ENCODE measurements at places on chromosomes 2 and 18.

- peak; percentile 2 for DNase-seq
These were observed 483.8 kb downstream of the GALR1 start for GRCh38 chr18:77733292-77733903.

GRCh38 chr18:62715436-62715758 is at the start of gene PHLPP1:
TSS of gene PHLPP1 (plus strand) at chr18:62715541. CDS start at chr18:62715684, 143 bp downstream.
- DNase-seq, result no peak

- DNase-seq, result no peak
These were observed 5.0 kb upstream of the MYO5B start for GRCh38 chr18:50199921-50200320.

GRCh38 chr2:69436596-69436937 is 668 bp downstream of the NFU1 start:
- DNase-seq, result no peak

DNA sequence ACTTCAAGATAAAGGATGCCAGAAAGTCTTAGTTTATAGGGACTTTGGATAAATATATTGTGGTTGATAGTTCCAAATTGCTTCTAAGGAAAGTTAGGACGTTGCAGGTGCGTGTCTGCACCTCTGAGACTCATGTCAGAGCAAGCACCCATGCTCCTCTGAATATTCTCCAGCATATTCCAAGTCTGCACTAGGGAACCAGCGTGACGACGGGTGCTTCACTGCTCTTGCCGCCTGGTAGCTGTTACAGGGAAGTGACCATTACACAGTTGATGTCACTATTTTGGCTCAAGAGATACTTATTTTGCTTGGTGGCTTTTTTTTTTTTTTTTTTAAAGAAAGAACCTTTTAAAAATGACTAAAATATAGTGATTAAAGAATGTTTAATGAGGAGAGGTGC is 35.6 kb downstream of the GATA6 start:
- no peak for DNase-seq

- DNase-seq, result no peak
These were observed 120.8 kb upstream of the STK17B start for GRCh38 chr2:196291873-196292800.

GRCh38 chr2:50963734-50964133 is 68.2 kb downstream of the NRXN1 start:
- DNase-seq, result peak; percentile 23

DNA sequence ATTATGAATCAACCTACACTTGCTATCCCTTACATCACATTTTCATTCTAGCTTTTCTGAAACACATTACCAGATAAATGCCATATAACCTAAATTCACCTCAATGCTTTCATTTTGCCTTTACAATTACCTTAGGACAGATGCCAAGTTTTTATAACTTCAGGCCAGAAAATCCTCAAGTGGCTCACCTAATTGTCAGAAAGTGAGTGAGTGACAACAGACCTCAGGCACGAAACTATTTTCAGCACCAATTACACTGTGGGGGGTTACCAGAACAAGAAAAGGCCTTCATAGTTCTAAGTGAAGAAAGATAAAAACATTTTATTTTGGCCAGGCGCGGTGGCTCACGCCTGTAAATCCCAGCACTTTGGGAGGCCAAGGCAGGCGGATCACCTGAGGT is 52.3 kb upstream of the ST8SIA5 start:
- DNase-seq, result no peak

- DNase-seq, result no peak
These were observed 87.8 kb downstream of the DDX1 start for GRCh38 chr2:15679386-15679924.

- DNase-seq, result no peak
These were observed 8.1 kb upstream of the CCL20 start for GRCh38 chr2:227805578-227805977.

DNA sequence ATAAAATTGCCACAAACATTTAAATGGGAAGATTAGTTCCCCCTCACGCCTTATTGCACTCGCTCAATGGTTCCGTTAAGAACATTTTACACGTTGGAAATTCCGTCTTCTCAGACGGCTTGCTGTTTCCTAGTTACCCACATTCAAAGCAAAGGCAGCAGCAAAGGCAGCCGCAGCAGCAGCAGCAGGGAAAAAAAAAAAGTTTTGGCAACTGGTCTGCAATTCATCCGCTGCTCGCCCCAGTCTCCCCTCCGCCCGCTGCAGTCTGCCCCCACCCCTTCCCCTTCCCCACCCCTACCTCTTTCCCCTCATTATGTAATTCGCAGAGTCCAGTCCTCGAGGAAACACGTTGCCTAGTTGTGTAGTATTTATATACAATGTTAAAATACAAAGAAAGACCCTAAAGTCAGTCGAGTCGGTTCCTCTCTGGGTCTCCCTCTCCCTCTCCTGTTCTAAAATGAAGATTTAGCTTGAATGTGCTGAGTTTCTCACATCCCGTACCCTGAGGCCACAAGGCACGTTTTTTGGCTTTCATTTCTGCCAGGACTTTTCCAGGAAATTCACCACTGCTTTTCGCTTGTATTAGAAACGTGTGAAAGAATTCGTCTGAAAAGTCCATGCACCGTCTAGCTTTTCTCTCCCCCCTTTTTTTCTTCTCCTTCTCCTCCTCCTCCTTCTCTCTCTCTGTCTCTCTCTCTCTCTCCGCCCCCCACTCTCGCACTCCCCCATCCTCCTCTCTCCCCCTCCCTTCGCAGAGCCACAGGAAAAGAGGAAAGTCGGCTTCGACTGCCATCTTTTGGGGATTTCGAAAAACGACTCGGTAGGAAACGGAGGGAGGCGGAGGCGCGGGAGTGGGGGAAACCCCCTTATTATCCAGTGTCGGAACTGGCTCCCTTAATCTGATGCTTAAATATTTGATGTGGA is 140.0 kb downstream of the MEIS1 start:
- no peak for DNase-seq

DNA sequence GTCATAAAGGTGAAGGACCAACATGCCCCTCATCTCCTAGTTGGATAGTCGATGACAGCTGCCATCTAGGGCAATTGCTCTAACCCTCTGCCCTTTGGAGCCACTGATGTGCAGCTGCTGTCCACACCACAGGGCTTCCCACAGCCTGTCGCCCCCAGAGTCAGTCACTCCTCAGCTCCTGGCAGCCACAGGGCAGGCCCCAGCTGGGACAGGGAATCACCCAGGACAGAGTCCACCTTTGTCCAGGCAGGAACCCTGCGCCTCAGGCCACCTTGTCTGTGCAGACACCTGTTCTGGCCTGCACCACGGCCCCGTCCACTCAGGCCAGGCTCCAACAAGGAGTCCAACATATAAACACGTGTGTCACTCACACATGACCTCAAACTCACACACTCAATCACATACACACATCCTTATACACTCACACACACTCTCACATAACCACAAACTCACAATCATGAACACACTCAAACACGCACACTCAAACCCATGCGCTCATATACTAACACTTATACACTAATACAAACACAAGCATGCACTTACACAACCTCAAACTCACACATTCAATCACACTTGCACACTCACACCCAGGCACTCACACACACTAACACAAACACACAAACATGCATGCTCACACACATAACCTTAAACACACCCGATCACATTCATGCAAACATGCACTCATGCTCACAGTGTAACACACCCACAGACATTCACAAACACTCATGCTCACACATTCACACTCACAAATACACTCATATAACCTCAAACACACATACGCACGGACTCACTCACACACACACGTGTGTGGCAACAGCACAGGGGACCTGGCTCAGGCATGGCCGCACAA is 29.7 kb downstream of the HDAC4 start:
- DNase-seq, result no peak

DNA sequence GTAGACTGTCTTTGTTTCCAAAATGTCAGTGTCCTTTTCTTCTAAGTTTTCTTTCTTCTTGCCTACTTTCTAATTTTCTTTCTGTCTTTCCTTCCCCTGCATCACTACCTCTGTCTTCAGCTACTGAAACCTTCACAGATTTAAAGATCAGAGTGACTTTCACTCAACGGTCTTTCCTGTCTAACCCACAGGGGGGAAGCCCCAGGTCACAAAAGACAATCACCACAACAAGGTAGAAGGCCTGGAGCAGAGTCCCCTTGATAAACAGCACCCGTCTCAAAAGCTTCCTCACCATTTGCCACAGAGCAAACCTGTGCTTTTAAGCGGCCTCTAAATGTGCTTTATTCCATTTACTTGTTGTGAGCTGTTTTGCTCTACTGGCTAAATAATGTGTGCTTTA is 665.4 kb downstream of the BCL11A start:
- no peak for DNase-seq

Data from LNCaP clone FGC (cell line).